ENCODE measurements at places on chromosomes 2 and 18. TPM values are rescaled to one million over a fixed set of nuclear protein-coding genes. Genes with fewer than 3 reads are reported as not detected.

Gene DLGAP1
- total RNA-seq, result 20.0 TPM

Gene ASAP2
- 11.0 TPM for total RNA-seq

- no peak overlapping the region for H3K27ac ChIP-seq
- H3K4me3 ChIP-seq, result no peak overlapping the region
- H3K27me3 ChIP-seq, result no peaks in the 10 kb centered on the region
- no peak for DNase-seq
Observed at GRCh38 chr18:13527256-13527655, 199.1 kb downstream of the FAM210A start.

GRCh38 chr2:2809771-2810170 is 478.7 kb upstream of the MYT1L start:
- no peak overlapping the region for H3K4me3 ChIP-seq
- H3K36me3 ChIP-seq, result peaks cover 17% of the 10 kb centered on the region
- no peak for DNase-seq
- H3K4me1 ChIP-seq, result no peaks in the 10 kb centered on the region

DNA sequence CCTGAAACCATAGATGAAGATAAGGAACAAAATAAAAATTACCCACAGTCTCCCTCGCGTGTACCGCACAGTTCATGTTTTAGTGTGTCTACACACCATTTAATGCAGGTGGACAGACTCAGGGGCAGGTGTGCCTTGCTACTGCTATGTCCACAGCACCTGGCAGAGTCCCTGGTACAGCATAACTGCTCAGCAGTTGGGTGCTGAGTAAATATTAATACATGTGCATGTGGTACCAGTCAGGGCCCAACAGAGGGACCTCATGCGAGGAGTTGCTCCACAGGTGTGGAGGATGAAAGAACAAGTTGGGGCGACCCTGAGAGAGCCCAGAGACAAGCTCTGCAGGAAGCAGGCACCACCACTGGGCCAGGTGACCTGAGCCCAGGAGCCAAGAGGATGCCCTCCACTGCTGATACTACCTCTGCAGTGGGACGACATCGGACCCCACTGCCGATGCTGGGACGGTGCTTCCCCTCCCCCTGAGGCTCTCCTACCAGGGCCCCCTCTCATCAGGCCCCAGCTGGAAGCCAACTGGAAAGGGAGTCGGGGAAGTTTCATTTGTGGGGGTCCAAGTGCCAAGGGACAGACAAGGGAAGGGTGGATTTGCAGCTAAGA is 100.8 kb downstream of the NEDD4L start:
- H3K27ac ChIP-seq, result no peak overlapping the region
- no peaks in the 10 kb centered on the region for H3K27me3 ChIP-seq
- H3K4me1 ChIP-seq, result peaks cover under 1% of the 10 kb centered on the region
- no peak overlapping the region for H3K4me3 ChIP-seq

GRCh38 chr2:5766056-5766455 is 73.9 kb downstream of the SOX11 start:
- no peaks in the 10 kb centered on the region for H3K27me3 ChIP-seq
- no peak for DNase-seq
- H3K4me1 ChIP-seq, result no peaks in the 10 kb centered on the region

- DNase-seq, result no peak
- no peaks in the 10 kb centered on the region for H3K27me3 ChIP-seq
- peaks cover 4% of the 10 kb centered on the region for H3K4me1 ChIP-seq
- peaks cover 56% of the 10 kb centered on the region for H3K36me3 ChIP-seq
- no peak overlapping the region for H3K4me3 ChIP-seq
Observed at GRCh38 chr2:54669677-54670484, 53.6 kb upstream of the EML6 start.

DNA sequence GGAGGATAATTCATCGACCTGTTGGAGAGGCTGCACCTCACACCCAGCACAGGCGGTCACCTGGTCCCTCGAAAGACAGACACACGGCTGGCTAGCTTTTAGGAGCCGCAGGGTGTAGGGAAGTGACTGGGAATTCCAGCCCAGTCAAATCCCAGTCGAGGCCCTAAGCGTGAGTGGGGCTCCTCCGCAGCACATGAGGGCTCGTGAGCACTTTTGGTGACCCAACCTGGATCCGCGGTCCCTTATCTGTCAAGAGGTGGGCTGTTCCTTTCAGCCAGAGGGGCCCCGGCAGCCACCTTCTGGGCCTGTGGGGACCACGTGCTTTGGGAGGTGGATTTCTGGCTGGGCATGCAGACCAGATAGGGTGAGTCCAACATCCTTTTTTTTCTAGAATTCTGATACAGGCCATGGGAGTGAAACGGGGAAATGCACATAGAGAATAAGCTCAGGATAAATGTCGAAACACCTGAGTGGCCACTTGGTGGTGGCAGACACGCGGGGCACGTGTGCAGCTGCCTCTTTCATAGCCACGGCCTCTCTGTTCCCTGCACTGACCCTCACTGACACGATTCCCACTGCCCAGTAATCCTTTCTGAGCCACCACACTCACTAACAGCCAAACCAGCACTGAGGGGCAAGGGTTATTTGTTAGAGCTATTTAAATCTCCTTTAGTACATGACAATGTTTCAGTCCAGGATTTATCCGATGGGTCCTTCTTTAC is 148.4 kb upstream of the PXDN start:
- H3K4me1 ChIP-seq, result no peaks in the 10 kb centered on the region
- no peak overlapping the region for H3K27ac ChIP-seq
- no peaks in the 10 kb centered on the region for H3K27me3 ChIP-seq
- no peak for DNase-seq
- no peak overlapping the region for H3K4me3 ChIP-seq
- no peaks in the 10 kb centered on the region for H3K36me3 ChIP-seq

- no peak overlapping the region for H3K27ac ChIP-seq
- no peak for DNase-seq
- H3K27me3 ChIP-seq, result no peaks in the 10 kb centered on the region
Observed at GRCh38 chr2:113305146-113305545, 26.4 kb upstream of the PAX8 start.

- H3K27me3 ChIP-seq, result no peaks in the 10 kb centered on the region
- DNase-seq, result no peak
- no peaks in the 10 kb centered on the region for H3K36me3 ChIP-seq
- no peak overlapping the region for H3K4me3 ChIP-seq
- H3K27ac ChIP-seq, result no peak overlapping the region
Observed at GRCh38 chr2:146850746-146851145, 994.1 kb upstream of the ACVR2A start.

- H3K27ac ChIP-seq, result no peak overlapping the region
- H3K27me3 ChIP-seq, result no peaks in the 10 kb centered on the region
- no peak for DNase-seq
- H3K4me3 ChIP-seq, result no peak overlapping the region
- H3K4me1 ChIP-seq, result no peaks in the 10 kb centered on the region
Observed at GRCh38 chr2:24402242-24403097, 42.1 kb upstream of the ITSN2 start.
